ENCODE measurements at places on chromosomes 5 and 9.

- DNase-seq, result no peak
Measured at GRCh38 chr5:68334553-68334886, 119.0 kb downstream of the PIK3R1 start.

- DNase-seq, result no peak
Measured at GRCh38 chr5:135129307-135129706, 95.3 kb upstream of the PITX1 start.

- DNase-seq, result peak; percentile 78
Measured at GRCh38 chr5:170614720-170615119, 110.9 kb downstream of the KCNIP1 start.

GRCh38 chr5:67100301-67100700 is 96.3 kb downstream of the CD180 start:
- no peak for DNase-seq

GRCh38 chr5:151498395-151499155 is 51.2 kb downstream of the SLC36A1 start:
- DNase-seq, result no peak

GRCh38 chr5:72296256-72296655 is 23.8 kb downstream of the MRPS27 start:
- DNase-seq, result no peak

GRCh38 chr5:54315736-54316528 is 5.6 kb upstream of the ARL15 start:
- no peak for DNase-seq

GRCh38 chr5:141771031-141771430 is 89.0 kb upstream of the ARAP3 start:
- DNase-seq, result no peak

GRCh38 chr9:128999581-129000206 is 28.4 kb downstream of the SH3GLB2 start:
- DNase-seq, result no peak

DNA sequence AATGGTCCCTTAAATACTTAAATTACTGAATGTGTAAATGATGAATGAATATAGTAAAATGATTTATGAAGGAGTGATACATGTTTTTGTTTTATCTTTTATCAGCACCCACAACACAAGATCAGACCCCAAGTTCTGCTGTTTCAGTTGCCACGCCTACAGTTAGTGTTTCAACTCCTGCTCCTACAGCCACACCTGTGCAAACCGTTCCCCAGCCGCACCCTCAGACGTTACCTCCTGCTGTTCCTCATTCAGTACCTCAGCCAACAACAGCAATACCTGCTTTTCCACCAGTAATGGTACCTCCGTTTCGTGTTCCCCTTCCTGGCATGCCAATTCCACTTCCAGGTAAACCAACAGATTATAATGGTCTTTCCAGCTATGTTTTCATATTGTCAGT is 16.3 kb downstream of the TCERG1 start:
- no peak for DNase-seq

- DNase-seq, result no peak
Measured at GRCh38 chr5:32254881-32255539, 57.7 kb downstream of the MTMR12 start.

DNA sequence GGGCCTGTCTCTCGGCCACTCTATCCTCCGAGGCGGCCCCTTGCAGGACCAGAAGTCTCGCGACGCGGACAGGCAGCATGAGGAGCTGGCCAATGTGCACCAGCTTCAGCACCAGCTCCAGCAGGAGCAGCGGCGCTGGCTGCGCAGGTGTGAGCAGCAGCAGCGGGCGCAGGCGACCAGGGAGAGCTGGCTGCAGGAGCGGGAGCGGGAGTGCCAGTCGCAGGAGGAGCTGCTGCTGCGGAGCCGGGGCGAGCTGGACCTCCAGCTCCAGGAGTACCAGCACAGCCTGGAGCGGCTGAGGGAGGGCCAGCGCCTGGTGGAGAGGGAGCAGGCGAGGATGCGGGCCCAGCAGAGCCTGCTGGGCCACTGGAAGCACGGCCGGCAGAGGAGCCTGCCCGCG is 283.5 kb downstream of the ARHGEF28 start:
- DNase-seq, result no peak

DNA sequence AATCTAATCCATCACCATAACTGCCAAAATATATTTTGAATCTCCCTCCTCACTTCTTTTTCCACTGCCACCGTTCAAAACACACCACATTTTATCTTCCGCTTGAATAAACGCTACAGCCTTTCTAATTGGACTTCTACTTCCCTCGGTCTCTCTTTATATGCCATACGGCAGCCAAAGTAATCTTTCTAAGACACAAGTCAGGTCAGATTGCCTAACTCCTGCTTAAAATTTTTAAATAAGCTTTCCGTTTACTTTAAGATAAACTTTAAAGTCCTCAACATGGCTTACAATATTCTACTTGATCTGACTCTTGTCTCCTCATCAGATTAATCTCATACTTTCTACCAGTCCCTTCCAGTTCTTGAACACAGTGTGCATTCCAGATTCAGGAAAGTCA is 9.7 kb downstream of the AFF4 start:
- no peak for DNase-seq

DNA sequence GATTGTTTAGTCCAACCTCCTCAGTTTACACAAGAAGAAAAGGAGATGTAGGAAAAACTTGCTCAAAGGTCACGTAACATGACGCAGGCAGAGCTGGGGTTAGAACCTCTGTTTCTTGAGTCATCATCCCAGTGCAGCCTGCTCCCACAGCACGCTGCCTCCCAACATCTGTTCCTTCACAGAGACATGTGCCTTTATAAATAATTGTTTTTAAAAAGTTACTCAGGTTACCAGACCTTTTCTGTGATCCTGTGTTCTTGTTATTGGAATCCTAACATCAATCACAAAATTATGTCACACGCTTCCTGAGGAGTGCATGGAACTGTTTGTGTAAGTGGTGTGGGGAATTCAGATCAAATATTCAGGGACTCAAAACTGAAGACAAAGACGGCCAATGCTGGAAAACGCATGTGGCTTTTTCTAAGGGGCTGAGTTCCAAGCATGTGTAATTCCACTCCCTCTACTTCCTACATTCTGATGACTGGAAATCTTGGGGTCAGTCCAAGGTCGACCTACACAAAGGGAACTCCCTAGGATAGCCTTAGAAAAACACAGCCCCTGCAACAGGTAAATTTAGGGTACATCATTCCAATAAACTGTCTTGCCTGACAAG is 184.3 kb downstream of the TSSK1B start:
- no peak for DNase-seq

GRCh38 chr9:122941582-122942234 is 888 bp downstream of the RABGAP1 start:
- peak; percentile 57 for DNase-seq

DNA sequence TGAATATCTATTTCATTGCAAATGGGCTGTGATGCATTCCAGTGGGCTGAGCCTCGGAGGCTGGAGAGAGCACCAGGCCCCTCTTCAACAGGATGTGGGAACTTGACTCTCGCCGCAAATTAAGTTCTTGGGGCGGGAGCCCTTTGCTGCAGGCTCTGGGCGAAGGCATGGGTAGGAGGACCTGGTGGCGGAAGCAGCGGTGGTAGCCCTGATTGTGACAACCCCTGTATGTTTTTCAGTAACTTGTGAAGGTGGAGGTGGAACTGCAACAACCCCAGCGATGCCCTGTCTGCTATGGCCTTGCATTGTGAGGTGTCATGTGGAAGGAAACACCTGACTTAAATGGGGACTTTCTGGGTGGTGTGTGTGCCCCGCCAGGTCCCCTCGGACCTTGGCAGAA is 9.4 kb downstream of the FYB1 start:
- DNase-seq, result no peak

DNA sequence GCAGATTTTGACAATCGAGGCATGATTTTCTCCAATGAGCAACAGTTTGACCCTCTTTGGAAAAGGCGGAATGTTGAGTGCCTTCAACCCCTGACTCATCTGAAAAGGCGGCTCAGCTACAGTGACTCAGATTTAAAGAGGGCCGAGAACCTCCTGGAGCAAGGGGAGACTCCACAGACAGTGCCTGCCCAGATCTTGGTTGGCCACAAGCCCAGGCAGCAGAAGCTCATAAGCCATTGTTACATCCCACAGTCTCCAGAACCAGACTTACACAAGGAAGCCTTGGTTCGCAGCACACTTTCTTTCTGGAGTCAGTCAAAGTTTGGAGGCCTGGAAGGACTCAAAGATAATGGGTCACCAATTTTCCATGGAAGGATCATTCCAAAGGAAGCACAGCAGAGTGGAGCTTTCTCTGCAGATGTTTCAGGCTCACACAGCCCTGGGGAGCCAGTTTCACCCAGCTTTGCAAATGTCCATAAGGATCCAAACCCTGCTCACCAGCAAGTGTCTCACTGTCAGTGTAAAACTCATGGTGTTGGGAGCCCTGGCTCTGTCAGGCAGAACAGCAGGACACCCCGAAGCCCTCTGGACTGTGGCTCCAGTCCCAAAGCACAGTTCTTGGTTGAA is 13.6 kb downstream of the PTPDC1 start:
- DNase-seq, result peak; percentile 84

- peak; percentile 94 for DNase-seq
Measured at GRCh38 chr9:108093773-108094675, 604.5 kb upstream of the KLF4 start.

DNA sequence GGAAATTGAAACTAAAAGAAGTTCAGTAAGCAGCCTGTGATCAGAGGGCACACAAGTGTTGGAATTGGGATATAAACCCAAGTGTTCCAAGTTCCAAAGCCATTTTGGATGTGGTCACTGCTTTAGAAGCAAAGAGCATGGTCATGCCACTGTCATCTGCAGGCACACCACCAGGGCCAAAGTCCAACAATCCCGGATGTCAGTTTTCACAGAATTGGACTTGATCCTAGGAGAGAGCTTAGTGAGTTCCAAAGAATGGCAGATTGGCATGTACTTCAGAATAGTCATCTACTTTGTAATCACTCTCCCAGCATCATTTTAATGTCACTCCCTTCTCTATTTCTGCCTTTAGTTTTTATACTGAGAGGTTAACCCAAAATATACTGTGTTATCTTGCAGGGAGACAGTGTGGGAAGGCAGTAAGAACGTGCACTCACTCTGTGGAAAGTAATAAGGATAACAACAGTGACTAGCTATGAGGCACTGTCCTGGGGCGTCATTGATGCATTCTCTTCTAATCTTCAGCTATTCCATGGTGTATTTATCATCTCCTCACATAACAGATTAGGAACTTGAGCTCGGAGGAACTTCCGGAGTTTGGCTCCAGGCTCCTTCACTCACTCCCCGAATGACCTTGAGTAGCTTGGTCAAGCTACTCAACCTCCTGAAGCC is 388.0 kb downstream of the ACTL7B start:
- DNase-seq, result no peak

DNA sequence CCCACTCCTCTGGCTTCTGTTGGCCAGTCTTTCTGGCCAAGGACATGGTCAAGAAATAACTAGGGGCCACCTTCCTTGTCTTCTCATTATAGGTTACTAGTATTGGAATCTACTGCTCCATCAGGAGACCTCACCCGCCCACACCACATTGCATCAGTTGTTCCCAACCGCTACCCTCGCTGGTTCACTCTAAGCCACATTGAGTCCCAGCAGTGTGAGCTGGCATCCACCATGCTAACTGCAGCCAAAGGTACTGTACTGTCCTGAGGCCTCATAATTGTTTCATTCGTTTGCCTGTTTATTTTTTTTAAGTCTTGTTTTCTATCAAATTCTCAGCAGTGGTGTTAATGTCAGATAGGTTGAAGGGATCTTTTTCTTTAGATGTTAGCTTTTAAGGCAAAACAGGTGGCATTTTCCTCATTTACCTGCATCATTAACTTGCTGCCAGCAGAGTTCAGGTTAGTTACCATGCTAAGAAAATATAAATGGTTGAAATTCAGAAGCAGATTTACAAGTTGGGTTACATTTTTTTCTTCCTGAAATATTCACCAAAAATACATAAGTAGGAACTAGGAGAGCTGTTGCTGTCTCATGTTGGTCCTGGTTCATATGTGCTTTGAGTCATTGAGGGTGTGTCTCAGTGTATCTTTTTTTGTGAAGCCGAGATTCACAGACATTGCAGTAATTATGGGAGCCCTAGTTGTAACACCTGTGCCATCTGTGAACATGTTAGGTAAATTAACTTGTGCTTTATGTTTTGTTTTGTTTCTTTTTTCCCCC is 206.9 kb downstream of the ZSWIM6 start:
- DNase-seq, result no peak

DNA sequence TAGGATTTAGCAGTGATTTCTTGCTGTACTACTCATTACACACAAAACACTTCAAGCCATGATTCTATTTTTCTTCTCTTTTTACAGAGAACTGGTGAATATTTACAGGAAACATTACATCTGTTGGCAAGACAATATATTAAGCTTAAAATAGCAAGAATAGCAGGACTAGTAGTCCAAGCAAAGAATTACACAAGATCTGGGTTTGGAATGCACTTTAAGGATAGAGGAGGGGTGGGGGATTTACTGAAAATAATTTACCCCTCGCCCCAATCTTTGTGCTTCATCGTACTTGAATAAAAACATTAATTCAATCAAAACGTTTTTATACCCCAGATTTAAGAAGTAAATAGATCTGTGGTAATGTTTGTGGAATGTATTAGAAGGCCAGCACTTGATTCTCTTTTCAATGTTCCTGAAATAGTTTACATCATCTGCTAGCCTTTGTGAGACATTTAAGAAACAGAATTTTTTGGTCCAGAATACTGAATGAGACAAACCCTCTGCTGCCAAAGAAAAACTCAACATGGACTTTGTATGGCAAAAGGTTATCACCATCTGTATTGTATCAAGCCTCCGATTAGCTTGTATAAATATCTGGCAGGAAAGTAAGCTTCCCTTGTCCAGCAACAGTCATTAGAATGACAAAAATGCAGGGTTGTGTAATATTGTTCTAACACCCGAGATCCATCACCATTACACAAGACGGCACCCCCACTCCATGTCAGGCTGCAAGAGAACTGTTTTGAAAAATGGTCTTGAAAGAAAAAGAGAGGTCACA is 23.8 kb downstream of the SVEP1 start:
- DNase-seq, result peak; percentile 14

DNA sequence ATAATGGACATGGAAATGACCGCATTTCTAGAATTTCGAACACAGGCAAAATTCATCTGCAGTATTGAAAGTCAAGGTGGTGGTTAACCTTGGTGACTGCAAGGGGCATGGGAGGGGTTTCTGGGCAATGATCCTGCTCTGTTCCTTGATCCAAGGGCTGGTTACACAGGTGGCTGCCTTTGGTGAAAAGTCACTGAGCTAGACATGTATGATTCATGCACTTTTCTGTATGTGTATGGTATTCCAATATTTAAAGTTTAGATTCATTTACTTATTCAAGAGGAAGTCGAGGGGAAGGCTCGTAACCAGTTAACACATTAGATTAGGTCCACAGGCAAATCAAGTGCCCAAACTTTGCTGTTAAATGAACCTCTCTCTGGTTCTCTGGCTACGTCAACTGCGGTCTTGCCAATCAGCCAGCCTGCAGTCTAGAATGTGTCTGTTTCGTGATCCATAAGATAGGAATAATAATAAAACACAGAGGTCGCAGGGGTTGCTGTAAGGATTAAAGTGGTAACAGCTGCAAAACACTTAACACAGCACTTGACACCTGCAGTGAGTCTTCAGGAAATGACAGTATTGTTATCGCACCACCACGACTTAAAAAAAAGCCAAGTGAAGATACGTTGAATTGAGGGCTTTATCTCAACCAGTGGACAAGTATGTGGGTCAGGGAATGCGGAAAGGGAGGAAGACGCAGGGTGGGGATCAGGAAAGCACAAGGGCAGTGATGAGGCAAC is 92.5 kb downstream of the TLE1 start:
- no peak for DNase-seq

GRCh38 chr9:109016132-109016531 is 2.8 kb upstream of the CTNNAL1 start:
- no peak for DNase-seq

Measured in A172 (cell line).